ENCODE measurements at places on chromosomes 3 and 15.

GRCh38 chr15:67080900-67081431, 15.6 kb downstream of the SMAD3 start:
- peak; percentile 63 for DNase-seq

DNA sequence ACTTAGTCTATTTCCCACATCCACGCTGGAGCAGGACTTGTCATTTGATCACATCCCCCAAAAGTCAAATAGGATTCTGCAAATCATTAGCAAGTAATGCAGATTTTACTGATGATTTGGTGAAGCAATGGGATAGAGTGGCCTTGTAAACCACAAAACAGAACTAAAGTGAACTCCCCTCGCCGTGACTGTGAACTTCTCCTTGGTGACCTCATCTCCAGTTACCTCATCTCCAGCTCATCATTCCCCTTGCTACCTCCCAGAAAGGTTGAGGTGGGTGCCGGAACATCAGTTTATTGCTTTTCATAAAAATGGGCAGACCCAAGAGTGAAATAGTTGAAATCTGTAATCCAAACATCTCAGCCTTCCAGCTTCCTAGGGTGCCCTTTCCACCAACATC, 36.7 kb upstream of the ADPGK start:
- no peak for DNase-seq

DNA sequence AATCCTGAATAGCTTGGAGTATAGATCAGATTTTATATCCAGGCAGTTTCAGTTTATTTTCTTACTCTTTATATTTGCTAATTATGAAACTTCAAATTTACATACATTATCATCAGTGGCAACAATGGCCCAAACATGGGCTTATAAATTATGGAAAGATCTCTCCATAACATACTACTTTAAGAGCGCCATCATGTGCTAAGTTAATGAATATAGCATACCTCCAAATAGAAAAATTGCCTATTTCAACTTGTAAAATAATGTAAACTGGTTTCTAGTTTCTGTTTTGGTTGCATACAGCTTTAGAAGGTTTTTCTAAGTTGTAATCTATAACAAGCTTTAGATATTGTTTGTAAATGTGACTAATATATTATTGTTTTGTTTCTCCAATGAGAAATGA, 531.3 kb upstream of the UBE2E2 start:
- no peak for DNase-seq

GRCh38 chr3:149585401-149585726, 72.5 kb downstream of the WWTR1 start:
- DNase-seq: no peak

DNA sequence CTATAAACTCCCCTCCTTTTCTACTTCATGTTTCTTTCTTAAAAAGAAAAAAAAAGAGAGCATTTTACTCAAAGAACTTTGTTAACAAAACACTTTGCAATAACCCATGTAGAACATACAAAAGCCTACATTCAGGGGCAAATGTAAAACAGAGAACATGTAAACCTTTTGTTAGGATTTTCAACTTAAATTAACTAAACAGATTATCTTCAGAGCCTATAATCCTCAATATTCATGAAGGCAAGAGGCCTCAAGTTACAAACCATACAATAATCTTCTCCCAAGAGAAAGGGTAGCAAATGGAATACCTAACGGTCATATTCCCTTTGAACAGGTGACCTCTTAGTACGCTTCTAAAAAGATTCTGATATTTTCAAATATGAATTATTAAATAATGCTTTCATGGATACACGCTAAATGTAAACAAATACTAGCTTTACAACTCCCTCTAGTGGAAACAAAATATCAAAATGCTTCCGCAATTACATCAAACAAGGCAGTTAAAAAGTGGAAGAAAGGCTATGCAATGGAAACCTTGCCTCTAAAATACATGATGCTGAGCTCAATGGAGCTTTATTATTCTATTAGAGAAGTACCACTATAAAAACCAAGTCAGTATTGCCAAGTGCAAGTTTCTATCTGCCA, 9.9 kb downstream of the CEP152 start:
- peak; percentile 57 for DNase-seq

DNA sequence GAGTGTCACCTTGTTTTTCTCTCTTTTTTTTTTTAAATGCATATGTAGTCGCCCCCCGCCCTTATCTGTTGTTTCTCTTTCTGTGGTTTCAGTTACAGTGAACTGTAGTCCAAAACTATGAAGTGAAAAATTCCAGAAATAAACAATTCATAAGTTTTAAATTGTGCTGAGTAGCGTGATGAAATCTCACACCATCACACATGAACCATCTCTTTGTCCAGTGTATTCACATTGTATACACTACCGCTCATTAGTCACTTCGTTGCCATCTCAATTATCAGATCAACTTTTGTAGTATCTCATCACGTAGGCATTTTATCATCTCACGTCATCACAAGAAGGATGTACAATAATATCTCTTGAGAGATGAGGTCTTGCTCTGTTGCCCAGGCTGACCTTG, 62.5 kb upstream of the MLF1 start:
- DNase-seq: no peak

- DNase-seq: no peak
Measured at GRCh38 chr3:125024817-125025216, 31.0 kb downstream of the HEG1 start.

DNA sequence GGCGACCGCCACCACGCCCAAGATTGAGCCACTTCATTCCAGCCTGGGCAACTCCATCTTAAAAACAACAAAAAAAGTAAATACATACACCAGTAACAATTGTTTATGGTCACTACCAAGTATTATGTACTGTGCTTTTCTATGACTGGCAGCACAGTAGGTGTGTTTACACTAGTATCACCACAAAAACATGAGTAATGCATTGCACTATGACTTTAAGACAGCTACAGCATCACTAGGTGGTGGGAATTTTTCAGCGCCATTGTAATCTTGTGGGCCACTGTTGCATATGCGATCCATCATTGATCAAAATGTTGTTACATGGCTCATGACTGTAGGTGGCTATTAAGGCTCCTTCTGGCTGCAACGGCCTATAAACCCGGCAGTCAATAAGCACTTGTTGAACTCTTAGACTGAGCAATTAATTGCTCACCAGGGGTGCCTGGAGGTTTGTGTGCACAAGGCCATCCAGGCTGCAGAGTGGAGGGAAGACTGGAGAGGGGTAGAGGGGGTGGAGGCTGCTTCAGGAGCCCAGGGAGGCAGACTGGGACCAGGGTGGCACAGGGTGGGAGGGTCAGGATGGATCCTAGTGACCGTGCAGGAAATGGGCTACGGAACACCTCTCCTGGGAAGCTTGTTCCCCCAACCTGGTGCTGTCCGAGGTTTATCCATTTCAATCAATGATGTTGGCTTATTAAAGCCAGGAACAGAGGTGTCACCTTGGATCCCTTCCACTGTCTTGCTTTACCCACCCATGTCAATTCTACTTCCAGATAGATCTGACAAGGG, 17.9 kb upstream of the COPG1 start:
- DNase-seq: no peak
